Sigmoid colon (tissue), 7 donors: ENCODE measurements at places on chromosomes 11 and 22.
A peak's percentile ranks its signal among the peaks of the same experiment; 100 is the strongest.

DNA sequence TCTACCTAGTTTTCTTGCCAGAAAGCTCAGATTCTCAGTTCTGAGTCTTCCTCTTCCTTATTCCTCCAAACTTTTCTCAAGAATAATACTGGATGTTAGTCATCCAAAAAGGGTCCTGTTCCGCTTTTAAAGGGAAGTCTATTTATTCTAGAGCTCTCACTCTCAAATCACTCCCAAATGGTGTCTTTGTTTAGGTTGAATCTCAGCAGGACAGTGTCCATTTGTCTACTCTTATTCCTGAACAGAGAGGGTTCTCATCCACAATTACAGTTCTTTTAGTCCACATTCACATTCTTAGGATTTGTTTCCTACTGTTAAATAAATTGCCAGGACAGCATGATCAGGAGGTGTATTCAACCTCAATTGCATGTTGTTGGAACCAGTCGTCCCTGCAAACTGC, 61.3 kb downstream of the MUC15 start:
- no peak for DNase-seq

- DNase-seq, result no peak
Measured at GRCh38 chr22:48142388-48142787, 1379.9 kb downstream of the TBC1D22A start.

- no peak for DNase-seq
Measured at GRCh38 chr22:35218079-35218478, 39.2 kb upstream of the HMGXB4 start.

DNA sequence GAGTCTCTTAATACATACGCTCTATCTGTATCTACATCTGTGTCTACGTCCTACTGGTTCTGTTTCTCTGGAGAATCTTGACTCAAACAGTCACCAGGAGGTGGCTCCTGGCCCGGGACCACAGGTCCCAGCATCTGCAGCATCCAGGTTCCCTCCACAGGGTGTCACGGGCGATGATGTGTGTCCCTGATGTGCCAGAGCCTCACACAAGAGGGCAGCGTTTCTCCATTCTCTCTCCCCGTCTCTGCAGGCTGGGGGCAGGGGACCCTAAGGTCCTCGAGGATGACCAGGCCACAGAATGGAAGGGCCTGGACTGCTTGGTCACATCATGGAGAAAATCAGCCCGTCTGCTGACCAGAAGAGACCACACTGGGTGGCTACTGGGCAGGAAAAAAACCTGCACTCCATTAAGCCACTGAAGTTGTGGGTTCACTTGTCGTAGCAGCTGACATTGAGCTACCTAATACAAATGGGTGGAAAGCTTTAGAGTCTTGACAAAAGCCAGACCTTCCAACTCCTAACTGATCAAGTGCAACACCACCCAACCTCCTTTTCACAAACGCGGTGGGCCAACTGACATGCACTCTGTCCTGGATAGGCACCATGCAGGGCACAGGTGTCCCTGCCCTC, 392.5 kb downstream of the CTTN start:
- no peak for DNase-seq

GRCh38 chr22:40432157-40432556, 61.8 kb downstream of the SGSM3 start:
- no peak for DNase-seq

DNA sequence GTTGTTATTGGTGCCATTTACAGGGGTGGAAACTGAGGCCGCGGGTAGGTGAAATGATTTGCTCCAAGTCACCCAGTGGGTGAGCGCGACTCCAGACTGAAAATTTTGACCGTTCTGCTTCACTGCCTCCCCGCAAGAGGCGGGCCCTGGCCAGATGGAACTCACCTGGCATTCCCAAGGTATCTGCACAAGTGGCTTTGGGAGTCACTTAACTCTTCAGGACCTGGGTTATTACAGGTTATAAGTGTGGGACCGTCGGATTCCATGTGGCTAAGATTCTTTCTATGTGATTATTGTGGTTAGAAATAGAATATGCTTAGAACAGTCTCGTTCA, 598 bp downstream of the CABIN1 start:
- no peak for DNase-seq

DNA sequence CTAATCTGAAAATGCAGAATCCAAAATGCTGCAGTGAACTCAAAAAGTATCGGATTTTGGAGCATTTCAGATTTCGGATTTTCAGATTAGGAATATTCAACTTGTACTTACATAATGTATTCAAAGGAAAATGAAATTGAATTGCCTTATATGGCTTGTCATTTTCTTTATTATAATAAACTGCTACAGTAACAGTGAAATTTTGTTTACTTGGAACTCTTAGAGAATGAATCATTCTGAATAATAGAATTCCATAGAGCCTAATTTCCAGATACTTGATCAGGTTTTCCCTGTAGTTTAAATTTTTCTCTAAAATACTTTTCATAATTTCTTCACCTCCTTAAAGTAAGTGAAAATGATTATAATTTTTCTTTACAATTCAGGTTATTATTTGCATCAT, 17.3 kb downstream of the TTC17 start:
- no peak for DNase-seq

DNA sequence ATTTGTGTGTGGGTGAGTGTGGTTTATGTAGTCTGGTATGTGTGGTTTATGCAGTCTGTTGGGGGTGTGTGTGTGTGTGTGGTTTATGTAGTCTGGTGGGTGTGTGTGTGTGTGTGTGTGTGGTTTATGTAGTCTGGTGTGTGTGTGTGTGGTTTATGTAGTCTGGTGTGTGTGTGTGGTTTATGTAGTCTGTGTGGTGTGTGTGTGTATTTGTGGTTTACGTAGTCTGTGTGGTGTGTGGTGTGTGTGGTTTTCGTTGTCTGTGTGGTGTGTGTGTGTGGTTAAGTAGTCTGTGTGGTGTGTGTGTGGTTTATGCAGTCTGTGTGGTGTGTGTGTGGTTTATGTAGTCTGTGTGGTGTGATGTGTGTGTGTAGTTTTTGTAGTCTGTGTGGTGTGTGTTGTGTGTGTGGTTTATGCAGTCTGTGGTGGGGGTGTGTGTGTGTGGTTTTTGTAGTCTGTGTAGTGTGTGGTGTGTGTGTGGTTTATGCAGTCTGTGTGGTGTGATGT, 26.2 kb upstream of the PARVG start:
- no peak for DNase-seq

DNA sequence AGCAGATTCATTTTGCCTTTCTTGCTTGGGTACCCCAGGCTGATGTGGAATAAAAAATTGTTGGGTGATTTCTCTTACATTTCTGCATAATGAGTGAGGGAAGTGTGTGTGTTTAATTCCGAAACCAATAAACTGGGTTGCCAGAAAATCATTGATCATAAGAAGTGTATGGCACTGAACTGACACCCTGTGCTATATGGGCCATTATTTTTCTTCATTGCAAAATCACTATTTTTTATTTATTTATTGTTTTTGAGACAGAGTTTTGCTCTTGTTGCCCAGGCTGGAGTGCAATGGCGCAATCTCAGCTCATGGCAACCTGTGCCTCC, 14.6 kb upstream of the HIKESHI start:
- no peak for DNase-seq

- no peak for DNase-seq
Measured at GRCh38 chr22:20606784-20607128, 99.3 kb downstream of the MED15 start.

DNA sequence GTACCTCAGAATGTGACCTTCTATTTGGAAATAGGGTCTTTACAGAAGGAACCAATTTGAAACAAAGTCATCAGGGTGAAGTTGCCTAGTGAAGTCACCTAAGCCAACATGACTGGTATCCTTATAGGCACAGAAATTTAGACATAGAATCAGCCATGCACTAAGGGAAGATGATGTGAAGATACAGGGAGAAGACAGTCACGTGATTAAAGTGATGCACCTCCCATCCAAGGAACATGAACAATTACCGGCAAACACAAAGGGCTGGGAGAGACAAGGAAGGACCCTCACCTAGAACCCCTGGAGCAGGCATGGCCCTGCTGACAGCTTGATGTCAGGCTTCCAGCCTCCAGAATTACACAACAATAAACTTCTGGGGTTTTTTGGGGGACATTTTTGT, 3.2 kb upstream of the CRYBB2 start:
- no peak for DNase-seq

DNA sequence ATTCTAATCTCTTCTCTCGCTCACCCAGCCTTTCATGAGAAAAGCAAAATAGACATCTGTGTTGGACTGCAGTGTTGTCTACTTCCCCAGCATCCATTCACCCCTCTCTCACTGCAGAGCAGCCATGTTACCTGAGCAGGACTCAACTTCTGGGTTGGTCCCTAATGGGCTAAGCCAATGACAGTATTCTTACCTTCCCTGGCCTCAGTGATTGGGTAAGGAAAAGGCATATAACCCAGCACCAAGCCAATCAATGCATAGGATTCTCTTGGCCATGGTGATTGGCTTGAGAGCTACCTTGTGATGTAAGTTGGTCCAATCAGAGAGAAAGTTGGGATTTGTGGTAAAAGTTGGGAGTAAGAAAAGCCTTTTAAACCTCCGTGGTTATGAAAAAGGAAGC, 99.8 kb upstream of the NECTIN1 start:
- DNase-seq, result no peak

DNA sequence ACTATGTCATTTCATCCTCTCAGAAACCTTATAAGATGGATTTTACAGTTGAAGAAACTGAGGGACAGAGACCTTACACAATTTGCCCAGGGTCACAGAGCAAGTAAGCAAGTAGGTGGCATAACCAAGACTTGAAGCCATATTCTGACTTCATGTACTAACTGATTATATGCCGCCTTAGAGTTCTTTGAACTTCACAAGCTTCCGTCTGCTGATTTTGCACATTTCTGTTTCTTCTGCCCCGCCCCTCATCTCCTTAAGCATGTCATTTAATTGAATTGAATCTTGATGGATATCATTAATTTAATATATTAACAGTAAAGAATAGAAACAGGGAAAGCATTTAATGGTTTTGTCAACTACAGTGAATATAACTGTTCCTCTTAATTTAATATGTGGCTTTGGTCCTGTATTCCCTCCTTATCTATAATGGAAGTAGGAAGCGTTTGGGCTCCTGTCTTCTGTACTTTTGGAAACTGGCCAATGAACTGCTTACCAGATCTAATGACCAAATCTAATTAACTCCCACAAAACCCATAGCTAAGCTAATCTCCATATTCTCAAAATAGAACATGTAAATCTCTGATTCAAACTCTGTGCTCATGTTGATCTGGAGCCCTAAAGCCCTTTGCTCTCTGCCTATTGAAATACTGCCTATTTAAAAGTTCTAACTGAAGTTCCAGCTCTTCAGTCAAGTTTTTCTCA, 30.4 kb downstream of the SIK2 start:
- no peak for DNase-seq

GRCh38 chr11:115423728-115424459, 80.3 kb downstream of the CADM1 start:
- DNase-seq, result no peak

- DNase-seq, result no peak
Measured at GRCh38 chr11:83124636-83125424, 32.1 kb upstream of the PCF11 start.

- peak; percentile 88 for DNase-seq
Measured at GRCh38 chr11:122100037-122100755, 15.8 kb downstream of the BLID start.

- DNase-seq, result no peak
Measured at GRCh38 chr11:77003963-77004362, 30.2 kb upstream of the B3GNT6 start.

DNA sequence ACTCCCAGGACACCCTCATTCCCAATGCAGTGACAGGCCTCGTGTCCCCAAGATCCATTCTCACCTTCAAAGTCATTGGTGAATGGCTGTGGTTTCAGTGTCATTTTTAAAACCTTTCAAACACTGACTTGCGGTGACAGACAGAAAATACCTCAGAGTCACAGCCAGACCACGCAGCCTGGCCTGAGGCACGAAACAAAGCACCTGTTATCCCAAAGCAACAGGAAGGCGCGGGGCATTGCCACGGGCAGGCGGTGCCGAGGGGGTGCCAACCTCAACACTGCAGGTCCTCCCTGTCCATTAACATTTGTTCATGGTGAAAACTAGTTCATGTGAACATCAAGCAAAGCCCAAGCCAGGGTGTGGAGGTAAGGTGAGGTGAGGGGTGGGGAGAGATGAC, 38.2 kb downstream of the RPUSD4 start:
- DNase-seq, result no peak

- DNase-seq, result no peak
Measured at GRCh38 chr22:40028098-40028425, 33.3 kb downstream of the FAM83F start.

DNA sequence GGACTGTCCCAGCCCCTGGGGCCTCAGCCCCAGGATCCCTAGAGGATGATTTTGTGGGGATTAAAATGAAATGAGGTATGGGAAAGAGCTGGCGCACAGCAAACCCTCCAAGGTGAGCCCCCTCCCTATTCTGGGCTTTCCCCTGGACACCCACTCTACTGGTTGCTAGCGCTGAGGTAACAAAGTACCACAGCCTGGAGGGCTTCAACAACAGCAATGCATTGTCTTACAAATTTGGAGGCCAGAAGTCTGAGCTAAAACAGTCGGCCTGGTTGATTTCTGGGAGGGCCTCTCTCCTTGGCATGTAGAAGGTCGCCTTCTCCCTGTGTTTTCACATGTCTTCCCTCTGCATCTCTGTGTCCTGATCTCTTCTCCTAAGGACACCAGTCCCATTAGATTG, 913.6 kb downstream of the NTM start:
- no peak for DNase-seq

DNA sequence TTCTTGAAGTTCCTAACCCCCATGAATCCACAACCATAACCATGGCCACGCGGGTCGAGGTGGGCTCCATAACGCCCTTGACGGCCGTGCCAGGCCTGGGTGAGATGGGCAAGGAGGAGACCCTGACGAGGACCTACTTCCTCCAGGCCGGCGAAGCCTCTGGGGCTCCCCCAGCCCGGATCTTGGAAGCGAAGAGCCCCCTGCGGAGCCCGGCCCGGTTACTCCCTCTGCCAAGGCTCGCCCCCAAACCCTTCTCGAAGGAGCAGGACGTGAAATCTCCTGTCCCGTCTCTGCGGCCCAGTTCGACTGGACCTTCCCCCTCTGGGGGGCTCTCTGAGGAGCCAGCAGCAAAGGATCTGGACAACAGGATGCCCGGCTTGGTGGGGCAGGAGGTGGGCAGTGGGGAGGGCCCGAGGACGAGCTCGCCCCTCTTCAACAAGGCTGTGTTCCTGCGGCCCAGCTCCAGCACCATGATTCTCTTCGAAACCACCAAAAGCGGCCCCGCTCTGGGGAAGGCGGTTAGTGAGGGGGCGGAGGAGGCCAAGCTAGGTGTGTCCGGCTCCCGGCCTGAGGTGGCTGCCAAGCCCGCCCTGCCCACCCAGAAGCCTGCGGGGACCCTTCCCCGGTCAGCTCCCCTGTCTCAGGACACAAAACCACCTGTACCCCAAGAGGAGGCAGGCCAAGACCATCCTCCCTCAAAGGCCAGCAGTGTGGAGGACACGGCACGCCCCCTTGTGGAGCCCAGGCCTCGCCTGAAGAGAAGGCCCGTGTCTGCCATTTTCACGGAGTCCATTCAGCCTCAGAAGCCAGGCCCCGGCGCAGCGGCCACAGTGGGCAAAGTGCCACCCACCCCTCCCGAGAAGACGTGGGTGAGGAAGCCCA, 75.7 kb downstream of the KIAA1671 start:
- DNase-seq, result no peak

GRCh38 chr11:68632802-68633201, 51.5 kb upstream of the GAL start:
- DNase-seq, result no peak

- DNase-seq, result no peak
Measured at GRCh38 chr22:44995105-44995514, 14.7 kb downstream of the PHF21B start.

- peak; percentile 67 for DNase-seq
Measured at GRCh38 chr11:67285541-67286498, 3.3 kb upstream of the ANKRD13D start.
